Ascending aorta (tissue), 2 donors: ENCODE measurements at places on chromosomes 7 and 10.

- DNase-seq, result no peak
Measured at GRCh38 chr7:85033263-85033662, 153.6 kb downstream of the SEMA3D start.

- no peak for DNase-seq
Measured at GRCh38 chr7:2958416-2959102, 85.1 kb downstream of the CARD11 start.

DNA sequence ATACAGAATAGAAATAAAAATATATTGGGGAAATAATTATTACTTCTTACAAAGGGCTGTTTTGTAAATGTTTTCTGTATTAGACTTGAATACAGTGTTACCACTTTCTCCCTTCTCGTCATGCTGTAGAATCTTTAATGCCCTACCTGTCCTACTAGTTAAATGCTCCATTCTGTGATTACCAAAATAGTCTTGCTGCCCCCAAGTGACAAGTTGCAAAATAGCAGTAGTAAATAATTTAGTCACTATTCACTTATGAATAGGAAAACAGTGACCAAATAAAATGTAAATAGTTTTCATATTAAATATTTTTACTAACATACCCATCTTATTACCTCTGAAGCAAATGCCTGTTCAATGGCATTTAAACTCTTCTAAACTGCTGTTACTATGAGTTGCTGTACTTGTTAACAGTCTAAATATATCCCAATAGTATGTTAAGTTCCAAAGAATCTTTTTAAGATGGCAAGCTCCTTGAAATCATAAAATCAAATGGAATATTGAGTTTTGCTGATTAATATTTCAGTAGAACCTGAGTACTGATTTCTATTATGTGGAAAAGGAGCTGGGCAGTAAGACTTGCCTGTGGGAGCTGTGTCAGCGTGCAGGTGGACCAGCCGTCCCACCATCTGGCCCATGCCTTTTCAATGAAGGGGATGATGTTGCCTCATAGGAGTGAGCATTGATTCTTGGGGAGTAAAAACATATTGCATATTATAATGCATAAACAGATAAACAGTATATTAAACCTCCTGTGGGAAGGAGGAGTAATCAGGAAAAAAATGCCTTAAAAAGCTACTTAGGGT is 18.1 kb upstream of the OIT3 start:
- no peak for DNase-seq

DNA sequence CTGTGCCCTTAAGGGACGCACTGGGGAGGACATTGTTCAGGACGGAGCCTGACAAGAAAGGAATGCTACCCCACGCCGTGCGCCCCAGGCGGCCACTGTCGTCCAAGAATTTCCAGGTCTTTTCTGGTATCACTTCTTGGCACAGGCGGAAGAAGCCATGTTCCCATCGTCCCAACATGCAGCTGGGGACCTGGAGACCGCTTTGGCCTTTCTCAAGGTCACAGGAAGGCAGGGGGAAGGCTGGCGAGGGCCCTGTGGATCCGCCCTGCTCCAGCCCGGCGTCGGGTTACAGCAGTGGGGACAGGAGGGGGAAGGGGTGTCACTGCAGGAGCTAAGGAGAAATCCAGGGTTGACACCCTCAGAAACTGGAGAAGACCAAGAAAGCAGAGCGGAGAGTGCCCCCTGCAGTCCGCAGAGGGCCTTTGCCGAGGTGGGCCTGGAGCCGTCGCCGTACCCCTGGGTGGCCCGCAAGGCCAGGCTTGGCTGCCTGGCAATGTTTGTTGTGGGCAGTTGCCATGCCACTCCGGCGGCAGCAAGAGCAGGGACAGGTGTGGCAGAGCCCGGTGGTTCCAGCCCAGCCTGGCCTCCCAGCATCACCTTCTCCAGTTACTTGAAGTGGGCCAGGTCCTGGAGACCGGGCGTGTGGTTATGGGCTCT is 104.1 kb downstream of the LHPP start:
- peak; percentile 7 for DNase-seq

DNA sequence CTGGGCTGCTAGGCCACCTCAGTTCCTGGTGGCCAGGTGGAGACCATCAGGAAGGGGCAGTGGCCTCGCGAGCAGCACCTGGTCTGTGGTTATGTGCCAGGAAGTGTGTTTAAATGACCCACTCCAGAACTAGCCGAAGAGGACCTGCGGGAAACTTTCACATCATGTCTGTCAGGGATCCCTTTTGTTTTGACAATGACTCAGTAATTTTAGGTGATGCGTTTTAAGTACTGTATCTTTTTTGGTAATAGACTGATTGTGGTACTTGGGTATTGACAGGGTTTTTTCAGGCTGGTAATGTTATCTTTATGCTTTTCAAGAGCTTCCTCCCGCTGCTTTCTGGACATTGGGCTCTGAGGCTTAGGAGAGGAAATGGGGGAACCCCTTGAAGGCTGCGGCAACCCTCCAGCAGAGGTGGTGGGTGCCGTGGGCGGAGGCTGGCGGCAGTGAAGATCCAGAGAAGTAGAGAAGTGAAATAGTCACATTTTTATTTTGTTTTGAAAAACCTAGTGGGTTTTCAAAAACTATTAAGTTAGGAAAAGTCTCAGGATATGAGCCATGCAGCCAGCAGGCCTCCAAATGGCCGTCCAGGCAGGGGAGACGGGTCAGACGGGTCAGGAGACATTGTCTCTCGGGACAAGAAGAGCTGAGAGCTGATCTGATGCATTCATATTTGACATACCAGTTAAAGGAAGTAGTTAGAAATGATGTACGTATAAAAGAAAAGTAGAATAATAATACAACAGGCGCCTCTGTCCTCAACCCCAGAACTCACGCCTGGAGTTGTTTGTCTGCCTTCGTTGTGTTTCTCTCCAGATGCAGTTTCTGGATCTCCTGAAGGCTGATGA is 27.7 kb downstream of the PPP2R2D start:
- DNase-seq, result no peak

DNA sequence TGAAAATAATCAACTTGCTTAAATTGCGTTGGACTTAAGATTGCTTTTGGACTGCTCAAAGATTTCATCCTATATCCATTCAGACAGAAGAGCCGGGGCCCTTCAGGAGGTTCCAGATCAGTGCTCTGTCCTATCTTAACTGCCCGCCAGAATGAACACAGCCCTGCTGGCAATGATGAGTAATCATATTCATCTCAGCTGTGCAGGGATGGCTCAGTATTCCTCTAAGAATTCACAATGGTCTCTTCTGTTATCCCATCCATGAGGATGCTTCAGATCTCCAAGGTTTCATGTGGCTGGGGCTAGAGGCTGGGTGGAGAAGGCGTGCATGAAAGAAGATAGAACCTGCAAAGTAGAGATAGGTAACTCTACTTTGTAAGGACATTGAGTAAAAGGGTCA is 80.0 kb upstream of the NPVF start:
- DNase-seq, result no peak

GRCh38 chr10:126734015-126734414 is 63.5 kb upstream of the C10orf90 start:
- DNase-seq, result no peak

GRCh38 chr7:43847496-43847895 is 21.8 kb downstream of the MRPS24 start:
- no peak for DNase-seq

DNA sequence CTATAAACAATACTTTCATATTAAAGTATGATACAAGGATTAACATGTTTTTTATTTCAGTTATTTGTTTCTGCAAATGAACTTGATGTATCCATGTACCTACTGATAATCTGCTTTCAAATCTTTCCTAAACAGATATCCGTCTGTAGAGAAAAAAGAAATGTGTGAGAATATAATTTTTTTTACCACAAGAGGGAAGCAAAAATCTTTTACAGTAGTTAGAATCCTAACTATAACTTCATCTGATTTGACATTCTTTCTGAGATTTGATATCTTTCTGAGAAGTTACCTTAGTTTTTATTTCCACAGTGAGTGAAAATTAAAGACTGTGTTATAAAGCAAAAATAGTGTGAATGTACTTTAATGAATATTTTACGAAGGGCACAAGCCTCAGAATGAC is 203.9 kb upstream of the PCLO start:
- no peak for DNase-seq

GRCh38 chr7:128405471-128406313 is 4.1 kb downstream of the IMPDH1 start:
- DNase-seq, result no peak

GRCh38 chr10:72946963-72947362 is 7.6 kb downstream of the PLA2G12B start:
- no peak for DNase-seq

DNA sequence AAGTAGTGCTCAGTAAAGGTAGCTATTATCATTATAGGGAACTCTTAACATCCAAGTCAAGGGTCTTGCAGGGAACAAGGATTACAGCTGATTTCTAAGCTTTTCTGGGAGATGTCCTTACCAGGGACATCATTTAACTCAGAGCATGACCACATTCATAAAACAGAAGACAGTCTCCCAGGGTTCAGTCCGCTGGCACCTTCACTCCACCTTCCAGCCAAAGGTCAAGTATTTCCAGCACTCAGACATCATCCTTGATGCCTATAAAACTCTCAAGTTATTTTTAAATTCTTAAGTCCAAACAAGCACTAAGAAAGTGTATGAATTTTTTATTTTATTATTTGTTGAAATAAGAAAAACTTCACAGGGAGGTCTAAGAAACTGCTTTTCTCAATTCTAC is 119.7 kb upstream of the KMT2E start:
- DNase-seq, result no peak

- DNase-seq, result no peak
Measured at GRCh38 chr10:71776481-71776925, 3.2 kb upstream of the VSIR start.

DNA sequence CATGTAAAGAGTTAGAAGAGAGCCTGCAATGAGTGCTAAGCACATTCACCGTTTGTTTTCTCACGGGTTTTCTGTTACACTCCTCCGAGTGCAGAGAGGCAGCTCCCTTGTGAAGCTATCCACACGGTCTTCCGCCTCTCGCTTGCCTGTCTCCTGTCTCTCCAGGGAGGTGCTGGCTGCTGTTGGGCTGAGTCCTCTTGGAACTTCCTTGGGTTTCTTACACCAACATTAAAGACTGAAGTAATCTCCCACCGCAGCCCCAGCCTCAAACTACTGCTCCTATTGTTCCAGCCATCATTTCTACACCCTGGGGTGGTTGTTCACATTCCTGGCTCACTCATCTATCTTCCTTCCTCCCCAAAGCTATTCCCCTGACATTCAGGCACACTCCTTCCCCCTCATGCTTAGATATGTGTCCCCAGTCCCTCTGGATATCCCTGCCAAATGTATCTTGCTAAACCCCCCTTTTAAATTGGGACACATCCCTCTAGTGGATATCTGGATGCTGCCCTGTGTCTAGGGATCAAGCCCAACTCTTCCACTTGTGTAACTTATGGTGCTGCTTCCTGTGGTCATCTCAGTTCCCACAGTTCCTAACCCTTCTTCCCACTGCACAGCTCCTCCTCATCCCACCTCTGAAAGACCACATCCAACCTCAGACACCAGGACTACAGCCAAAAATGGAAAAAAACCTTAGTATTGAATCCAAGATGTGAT is 14.1 kb downstream of the ESYT2 start:
- DNase-seq, result no peak

DNA sequence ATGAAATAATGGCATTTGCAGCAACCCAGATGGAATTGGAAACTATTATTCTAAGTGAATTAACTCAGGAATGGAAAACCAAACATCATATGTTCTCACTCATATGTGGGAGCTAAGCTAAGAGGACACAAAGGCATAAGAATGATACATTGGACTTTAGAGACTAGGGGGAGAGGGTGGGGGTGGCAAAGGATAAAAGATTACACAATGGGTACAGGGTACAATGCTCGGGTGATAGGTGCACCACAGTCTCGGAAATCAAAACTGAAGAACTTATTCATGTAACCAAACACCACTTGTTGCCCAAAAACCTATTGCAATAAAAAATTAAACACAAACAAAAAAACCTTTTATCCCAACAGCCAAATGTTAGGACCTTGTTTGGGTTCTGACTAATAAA is 17.8 kb downstream of the AGMO start:
- DNase-seq, result no peak
